ENCODE measurements at places on chromosomes 11 and 22.

DNA sequence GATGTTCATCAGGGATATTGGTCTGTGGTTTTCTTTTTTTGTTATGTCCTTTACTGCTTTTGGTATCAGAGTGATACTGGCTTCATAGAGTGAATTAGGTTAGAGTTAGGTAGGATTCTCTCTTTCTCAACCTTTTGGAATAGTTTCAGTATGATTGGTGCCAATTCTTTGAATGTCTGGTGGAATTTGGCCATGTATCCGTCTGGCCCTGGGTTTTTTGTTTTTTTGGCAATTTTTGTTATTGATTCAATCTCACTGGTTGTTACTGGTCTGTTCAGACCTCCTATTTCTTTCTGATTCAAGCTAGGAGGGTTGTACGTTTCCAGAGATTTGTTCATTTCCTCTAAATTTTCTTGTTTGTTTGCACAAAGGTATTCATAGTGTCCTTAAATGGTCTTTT is 54.4 kb downstream of the ATXN10 start:
- no peak for DNase-seq

DNA sequence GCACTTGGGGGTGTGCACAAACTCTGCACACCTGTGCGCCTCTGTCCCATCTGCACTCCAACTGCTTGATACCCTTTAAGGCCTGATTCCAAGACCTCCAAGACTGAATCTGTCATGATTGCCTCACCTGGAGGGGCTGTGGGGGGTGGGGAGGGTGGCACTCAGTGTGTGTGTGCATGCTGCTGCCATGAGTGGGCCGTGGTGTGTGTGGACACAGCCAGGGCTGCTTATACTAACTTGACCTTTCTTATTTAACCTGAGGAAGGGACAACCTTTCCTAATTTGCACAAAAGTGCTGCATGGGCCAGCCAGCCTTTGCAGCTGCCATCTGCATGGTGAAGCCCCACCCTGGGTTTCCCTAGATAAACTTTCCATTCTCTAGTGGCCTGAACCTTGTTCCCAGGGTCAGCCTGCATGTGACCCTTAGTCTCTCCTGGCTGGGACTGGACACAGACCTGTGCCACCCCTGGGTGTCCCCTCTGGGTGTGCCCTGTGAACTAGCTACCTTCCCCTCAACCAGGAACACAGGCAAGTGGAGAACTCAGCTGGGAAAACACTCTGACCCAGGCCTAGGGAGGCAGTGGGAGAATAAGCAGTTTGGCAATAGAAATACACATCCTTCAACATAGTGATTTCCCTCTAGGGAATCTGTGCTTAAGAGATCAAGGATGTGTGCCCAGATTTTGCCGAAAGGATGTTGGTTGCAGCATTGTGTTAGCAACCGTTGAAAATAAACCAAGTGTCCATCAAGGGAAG is 45.4 kb upstream of the DKK3 start:
- DNase-seq, result no peak

DNA sequence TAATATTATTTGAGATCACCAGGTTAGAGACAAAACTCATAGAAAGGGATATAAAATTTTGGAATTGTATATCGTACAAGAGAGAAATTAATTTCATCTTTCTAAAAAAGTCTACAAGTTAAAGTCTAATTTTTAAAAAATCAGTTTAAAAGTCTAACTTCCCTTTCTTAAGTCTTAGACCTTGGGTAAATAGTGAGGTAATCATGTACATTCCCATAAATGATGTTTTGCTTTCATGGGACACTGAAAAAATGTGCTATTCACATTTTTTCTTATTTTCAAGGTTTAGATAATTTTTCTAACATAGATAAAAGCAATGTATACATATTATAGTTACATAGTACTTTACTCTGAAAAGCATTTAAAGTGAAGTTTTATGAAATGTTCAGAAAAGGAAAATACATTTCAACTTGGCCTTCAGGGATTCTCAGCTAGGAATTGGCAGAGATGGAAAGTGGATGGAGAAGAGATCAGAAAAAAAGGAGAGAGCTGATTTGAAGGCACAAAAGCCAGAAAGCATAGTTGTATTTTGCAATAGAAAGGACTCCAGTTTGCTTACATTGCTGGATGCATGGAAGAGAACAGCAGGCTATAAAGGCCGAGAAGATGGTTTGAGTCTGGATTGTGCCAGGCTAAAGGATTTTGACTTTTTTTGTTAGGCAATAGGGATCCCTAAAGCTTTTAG is 194.0 kb downstream of the CASP12 start:
- no peak for DNase-seq

DNA sequence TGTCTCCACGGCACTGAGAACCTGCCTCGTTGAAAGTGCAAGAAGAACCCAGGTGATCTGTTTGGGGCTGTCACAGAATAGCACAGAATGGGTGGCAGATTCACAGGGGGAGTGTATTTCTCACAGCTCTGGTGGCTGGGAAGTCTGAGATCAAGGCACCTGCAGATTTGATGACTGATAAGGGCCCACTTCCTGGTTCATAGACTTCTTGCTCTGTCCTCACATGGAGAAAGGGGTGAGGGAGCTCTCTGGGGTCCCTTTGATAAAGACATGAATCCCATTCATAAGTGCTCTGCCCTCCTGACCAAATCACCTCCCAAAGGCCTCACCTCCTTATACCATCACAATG is 198.5 kb upstream of the SORL1-AS1 start:
- DNase-seq, result no peak

DNA sequence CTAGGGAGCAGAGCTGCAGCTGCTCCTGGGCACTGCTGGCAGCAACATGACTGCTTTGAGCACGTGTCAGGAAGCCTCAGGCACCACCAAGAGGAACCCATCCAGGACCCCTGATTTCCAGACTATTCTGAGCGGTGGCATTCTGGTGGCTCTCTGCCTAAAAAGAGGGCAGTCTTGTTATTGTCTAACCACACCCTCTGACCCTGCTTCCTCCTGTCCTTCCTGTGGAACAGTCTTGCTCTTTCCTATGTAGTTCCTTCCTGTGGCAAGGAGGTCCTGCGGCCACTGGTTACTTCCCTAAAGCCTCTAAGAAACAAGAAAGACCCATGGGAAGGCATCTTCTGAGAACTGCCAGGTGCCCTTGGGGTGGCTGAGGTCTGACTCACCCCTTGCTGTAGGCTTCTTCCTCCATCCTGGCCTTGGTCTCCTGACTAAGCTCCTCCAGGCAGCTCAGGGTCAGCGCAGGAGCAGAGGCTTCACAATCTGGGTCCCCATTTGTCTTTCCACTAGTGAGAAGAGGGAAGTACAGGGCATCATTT is 13.1 kb upstream of the LYVE1 start:
- no peak for DNase-seq

- DNase-seq, result peak; percentile 87
Observed at GRCh38 chr22:32723643-32724042, 77.9 kb upstream of the TIMP3 start.

- DNase-seq, result no peak
Observed at GRCh38 chr11:21316591-21316990, 647.2 kb downstream of the NELL1 start.

DNA sequence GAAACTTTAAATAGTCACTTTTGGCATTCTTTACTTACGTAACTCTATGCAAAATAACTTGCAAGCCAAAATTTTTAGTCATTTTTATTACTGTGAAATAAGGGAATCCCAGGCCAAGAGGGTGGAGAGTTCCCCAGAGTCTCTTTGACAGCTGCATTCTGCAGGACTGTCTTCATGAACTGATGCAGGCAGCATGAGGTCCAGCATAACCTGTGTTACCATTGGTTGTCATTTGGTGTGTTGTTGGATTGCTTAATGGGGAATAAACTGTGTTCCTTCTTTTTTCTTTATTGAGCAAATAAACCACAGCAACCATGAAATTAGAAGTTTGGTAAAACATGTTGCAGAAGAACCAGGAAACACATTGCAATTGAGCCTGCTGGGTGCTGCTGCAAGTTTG is 24.6 kb downstream of the MMP27 start:
- DNase-seq, result no peak

All from AG04449 (cell line).